ENCODE measurements at places on chromosomes 11 and 22.
A peak's percentile ranks its signal among the peaks of the same experiment; 100 is the strongest.

DNA sequence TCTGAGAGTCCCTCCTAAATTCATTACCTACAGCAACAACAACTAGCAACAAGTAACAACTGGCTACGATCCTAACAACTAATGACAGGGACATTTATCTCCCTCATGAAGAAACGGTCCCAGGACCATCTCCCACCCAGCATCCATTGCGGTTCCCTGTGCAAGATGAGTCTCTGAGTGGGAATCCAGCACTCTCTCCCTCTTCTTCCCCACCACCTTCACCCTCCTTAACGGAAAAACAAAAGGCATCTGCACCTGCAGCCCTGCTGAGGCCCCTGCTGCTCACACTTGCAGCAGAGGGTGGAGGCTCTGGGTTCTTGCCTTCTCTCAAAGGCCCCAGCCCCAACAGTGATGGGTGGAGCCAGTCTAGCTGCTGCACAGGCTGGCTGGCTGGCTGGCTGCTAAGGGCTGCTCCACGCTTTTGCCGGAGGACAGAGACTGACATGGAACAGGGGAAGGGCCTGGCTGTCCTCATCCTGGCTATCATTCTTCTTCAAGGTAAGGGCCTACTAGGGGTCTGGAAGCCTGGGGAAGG, at the start of gene CD3G:
CD3G (plus strand) TSS at position 364 of the 535 bp plus-strand sequence; CDS start at position 444, 80 bp downstream.
- DNase-seq = no peak

- DNase-seq = no peak
These were observed 9.4 kb downstream of the CEP164 start for GRCh38 chr11:117337076-117337475.

GRCh38 chr11:44973632-44974401, 23.1 kb upstream of the TP53I11 start:
- DNase-seq = no peak

GRCh38 chr11:71951741-71952310, 23.0 kb downstream of the RNF121 start:
- no peak for DNase-seq

GRCh38 chr11:2577031-2577990, 122.5 kb downstream of the KCNQ1OT1 start:
- DNase-seq = no peak

GRCh38 chr11:112972399-112973145, 11.4 kb downstream of the NCAM1 start:
- no peak for DNase-seq

- DNase-seq = no peak
These were observed 33.7 kb upstream of the TH start for GRCh38 chr11:2205214-2205720.

GRCh38 chr11:95229993-95230809, 801 bp downstream of the SESN3 start:
- no peak for DNase-seq

DNA sequence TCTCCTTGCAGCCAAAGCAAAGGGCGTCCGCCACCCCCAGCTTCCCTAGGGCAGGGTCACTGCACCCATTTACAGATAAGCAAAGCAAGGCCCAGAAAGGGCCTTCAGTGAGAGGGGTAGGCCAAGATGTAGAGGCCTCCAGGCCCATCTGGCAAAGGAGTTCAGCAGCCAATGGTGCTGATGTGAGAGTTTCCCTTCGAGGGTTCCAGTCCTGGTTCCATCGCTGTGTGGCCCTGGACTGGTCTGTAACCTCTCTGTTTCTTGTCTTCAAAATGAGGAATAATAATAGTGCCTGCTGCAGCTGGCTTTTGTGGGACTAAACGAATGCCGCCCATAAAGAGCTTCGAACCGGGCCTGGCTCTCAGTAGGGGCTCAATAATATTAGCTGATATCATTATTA, 4.0 kb downstream of the ELFN2 start:
- DNase-seq = no peak

GRCh38 chr22:42303396-42304323, 33.2 kb upstream of the TCF20 start:
- DNase-seq = no peak

- peak; percentile 16 for DNase-seq
These were observed 650 bp downstream of the PPM1F start for GRCh38 chr22:21951931-21952465.

- DNase-seq = peak; percentile 56
These were observed 41.0 kb upstream of the PRDM11 start for GRCh38 chr11:45105233-45105983.

GRCh38 chr22:18110954-18111758, 547 bp downstream of the TUBA8 start:
- no peak for DNase-seq

DNA sequence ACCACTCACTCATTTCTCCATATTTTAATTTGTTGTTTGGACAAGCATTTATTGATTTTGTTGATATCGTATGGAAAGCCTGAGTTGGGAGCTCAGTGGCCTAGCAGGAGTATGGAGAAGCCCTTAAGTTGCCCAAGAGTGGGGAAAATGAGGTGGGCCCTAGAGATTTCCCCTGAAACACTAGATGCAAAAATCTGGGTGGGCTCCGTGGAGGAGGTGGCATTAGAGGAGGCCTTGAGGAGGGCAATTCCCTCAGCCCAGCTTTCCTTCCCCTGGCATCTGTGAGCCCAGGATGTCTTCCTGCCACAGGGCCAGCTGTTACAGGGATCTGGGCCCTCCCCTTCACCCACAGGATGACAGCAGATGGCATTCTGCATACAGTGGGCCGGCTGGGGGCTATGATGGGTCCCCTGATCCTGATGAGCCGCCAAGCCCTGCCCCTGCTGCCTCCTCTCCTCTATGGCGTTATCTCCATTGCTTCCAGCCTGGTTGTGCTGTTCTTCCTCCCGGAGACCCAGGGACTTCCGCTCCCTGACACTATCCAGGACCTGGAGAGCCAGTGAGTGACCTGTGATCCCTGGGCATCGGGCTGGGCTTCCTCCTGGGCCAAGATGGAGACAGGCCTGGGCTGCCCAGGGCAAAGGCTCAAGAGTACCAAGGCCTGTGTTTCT, 21.6 kb upstream of the SLC22A12 start:
- DNase-seq = no peak

DNA sequence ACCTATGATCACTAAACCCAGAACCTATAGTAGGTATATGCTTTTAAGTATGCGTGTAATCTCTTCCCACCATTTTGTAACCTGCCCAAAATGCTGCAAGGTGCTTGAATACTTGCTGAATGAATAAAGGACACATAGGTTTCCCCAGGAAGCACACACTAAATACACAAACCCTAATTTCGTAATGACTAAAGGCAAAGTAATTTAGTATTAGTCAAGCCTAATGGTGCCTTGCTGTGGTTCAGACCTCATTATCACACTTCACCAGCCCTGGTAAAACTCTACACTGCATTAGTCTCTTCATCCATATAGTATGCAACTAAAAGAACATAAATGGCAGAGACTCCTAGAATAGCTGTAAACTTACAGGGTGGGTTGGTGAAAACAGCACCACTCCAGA, 289.0 kb upstream of the PITPNB start:
- DNase-seq = no peak

GRCh38 chr11:45847911-45848316, 639 bp downstream of the CRY2 start:
- peak; percentile 40 for DNase-seq

DNA sequence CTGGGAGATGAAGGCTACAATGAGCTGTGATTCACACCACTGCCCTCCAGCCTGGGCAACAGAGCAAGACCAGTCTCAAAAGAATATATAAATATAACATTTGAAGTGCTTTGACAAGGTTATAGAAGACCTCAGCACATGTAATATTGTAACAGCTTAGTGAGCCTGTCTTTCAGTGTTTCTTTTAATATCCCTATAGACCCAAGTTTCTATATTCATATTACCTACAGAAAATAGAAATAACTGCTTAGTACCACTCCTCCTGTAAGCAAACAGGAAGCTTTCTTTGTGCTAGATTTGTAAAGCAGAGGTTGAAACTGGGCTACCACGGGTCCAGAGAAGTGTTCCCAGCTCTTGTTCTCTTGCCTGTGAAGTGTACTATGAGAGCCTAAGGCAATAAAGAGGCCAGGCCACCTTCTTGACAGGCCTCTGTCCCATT, 68.2 kb downstream of the PPP2R1B start:
- DNase-seq = no peak

DNA sequence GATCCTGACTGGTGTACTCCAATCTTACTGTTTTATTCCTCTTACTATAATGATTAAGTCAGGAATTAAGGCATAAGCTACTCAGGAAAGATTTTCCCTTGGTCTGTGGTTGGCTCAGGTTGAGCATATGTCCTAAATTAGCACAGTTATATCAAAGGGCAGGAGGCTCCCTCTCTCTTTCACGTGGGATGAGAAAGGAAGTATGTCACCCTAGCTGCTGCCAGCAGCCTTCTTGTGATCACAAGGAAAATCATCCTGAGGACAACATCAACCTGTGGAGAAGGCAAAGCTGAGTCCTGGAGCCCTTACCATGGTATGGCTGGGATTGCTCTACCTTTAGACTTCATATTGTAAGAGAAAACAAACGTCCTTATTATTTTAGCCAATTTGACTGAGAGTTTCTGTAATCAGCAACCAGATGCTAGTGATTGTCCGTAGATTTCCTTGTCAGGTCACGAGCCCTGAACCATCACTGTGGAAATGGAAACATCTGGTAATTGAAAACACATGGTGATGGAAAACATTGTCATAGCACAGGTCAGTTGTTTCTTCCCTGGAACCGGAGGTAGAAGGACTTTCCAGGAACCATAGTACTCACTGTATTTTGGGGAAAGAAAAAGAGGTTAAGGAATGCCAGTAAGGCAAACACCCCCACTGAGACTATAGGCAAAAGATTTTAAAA, 40.6 kb upstream of the DEUP1 start:
- DNase-seq = no peak

DNA sequence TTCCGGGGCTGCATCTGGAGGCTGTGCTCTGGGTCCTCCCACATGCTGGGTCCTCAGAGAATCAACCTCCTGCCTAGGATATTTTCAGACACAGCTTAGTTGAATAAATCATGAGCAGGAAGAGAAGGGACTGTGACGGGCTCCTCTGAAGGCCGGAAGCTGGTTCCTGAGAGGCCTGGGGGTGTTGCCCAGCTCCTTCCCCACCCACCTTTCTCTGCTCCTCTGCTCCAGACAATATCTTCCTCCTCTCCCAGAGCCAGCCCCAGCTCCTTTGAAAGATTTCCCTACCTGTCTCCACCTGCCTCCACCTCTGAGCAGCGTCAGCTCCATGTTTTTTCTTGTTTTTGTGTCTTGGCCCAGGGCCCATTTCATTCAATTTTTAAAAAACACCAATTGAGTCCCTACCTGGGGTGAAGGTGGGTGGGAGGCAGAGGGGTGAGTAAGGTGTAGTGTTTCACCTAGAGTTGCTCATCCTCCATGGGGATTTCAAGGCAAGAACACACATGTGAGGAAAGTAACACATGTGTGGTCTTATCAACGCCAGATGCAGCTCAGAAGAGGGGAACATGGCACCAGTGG, 24.8 kb upstream of the THY1 start:
- no peak for DNase-seq

DNA sequence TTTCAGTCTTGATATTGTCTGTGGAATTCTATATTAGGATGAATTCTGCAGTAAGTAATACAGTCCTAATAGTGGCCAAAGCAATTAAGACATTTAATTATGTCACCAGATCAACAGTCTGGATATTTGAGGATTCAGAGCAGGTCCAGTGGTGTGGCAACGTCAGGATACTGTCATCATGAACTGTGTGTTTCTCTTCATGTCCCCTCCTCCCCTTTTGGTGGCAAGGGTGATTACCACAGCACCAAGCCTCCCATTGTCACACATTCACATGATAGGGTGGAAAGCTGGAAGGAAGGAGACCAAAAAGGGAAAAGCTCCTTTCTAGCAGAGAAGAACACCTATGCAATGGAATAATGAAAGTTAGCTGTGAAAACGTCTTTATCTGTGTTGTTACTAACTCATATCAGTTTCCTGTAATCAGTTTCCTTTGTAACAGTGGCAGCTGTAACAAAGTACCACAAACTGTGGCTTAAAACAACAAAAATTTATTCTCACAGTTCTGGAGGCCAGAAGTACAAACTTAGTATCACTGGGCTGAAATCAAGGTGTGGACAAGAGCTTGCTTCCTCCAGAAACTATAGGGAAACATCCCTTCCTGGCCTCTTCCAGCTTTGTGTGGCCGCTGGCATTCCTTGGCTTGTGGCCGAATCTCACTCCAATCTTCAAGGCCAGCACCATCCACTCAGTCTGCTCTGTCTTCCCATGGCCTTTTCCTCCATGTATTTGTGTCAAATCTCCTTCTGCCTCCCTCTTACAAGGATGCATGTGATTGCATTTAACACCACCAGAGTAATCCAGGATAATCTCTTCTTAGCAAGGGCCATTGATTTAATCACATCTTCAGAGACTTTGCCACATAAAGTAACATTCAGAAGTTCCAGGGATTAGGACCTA, 6.5 kb upstream of the RBM14 start:
- peak; percentile 17 for DNase-seq

GRCh38 chr22:45769569-45770210, 98.1 kb downstream of the ATXN10 start:
- no peak for DNase-seq

GRCh38 chr11:46429717-46430116, 38.1 kb upstream of the CHRM4 start:
- no peak for DNase-seq

GRCh38 chr11:109858152-109858551, 235.0 kb upstream of the ZC3H12C start:
- no peak for DNase-seq

DNA sequence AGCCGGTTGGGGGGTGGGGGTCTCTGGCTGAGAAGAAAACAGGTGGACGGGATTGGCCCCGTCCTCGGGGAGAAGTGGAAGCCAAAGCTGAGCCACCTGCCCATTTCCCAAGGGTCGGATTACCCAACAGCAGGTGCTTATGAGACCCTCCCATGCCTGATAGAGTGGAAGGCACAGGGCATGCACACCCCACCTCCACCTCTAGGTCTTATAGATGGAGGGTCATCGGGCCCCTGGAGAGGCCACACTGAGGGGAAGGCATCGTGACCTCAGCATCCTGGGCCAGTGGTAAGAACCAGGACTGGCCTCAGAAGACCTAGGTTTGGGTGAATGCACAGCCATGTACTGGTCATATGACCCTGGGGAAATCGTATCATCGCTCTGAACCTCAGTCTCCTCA, 85.9 kb downstream of the BUD13 start:
- DNase-seq = no peak

- no peak for DNase-seq
These were observed 6.9 kb downstream of the IL18BP start for GRCh38 chr11:72005347-72006260.

DNA sequence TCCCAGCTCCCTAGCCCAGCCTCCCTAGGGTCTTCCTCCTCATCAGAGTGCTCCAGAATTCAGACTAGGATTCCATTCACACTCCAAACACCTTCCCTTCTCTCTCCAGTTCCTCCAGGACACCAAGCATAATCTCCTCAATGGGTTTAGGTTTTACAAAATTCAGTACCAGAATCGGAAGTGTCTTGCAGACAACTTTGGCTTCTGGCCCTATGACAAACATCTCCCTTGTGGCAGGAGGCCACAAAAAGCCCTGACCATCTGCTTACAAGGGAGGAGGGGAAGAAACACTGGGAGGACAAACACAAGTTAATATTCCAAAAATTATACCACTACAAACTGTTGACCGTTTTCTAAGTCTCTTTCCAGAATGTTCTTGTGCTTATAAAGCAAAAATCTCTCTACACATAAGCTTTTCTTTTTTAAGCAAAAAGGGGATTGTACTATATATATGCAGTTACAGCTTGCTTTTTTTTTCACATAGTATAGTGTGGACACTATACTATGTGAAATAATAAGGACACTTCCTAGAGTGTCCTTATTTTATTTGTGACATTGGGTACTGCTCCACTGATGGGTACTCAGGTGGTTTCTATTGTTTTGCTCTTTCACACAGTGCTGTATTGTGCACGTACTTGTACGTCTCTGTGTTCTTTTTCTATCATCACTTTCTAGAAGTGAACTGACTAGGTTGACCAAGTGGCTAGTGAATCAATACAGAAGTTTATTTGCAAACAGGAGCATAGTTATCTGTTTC, 78.7 kb downstream of the BDNF start:
- no peak for DNase-seq
